ENCODE measurements at places on chromosomes 2 and 18.
A peak's percentile ranks its signal among the peaks of the same experiment; 100 is the strongest.

DNA sequence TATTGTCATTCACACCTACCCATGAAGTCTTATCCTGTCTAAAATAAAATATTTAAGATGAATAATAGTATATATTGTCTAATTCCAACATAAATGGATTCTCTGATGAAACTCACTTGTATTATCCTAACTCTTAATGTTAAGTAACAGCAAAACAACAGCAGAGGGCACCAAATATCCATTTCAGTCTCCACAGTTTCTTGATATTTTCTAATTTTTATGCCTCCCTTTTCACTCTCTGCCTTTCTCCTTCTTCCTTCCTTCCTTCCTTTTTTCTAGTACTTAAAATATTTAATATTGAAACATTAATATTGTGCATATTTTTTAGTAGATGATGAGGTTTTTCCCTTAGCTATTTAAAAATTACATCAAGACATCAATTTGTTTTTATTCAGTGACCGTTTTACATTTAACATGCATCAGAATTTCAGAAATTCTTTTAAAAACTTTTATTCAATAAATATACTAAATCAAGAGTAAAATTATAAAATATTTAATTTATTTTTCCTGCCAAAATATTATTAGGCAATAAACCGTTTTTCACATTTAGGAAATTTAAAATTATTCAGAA is 97.6 kb downstream of the WDR7 start:
- DNase-seq, result peak; percentile 50

- no peak for DNase-seq
These were observed 43.8 kb downstream of the STAT1 start for GRCh38 chr2:190970160-190970559.

DNA sequence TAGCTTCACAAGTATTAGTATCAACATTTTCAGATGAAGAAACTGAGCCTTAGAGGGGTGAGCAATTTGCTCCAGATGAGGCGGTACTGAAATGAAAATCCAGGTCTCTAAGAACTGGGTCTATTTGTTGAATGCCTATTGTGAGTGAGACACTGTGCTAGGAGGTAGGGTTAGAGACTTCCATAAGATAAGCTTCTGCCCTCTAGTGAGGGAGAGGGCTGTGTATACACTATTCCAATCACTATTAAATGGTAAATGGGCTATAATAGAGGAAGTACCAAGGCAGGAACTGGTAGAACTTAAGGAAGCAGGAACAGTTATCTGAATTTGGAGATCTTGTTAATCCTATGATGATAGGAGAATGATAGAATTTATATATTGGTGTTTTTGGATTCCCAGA is 23.6 kb upstream of the GLS start:
- DNase-seq, result no peak

GRCh38 chr18:78587626-78588600 is 391.7 kb upstream of the SALL3 start:
- no peak for DNase-seq

DNA sequence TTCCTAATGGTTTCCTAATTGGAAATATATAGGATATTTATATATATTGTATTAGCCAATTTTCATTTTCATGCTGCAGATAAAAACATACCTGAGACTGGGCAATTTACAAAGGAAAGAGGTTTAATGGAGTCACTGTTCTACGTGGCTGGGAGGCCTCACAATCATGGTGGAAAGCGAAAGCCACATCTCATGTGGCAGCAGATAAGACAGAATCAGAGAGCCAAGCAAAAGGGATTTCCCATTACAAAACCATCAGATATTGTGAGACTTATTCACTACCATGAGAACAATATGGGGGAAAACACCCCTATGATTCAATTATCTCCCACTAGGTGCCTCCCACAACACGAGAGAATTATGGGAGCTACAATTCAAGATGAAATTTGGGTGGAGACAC is 242.5 kb upstream of the NETO1 start:
- DNase-seq, result no peak

- no peak for DNase-seq
These were observed 63.5 kb upstream of the ARL5A start for GRCh38 chr2:151891566-151892194.

DNA sequence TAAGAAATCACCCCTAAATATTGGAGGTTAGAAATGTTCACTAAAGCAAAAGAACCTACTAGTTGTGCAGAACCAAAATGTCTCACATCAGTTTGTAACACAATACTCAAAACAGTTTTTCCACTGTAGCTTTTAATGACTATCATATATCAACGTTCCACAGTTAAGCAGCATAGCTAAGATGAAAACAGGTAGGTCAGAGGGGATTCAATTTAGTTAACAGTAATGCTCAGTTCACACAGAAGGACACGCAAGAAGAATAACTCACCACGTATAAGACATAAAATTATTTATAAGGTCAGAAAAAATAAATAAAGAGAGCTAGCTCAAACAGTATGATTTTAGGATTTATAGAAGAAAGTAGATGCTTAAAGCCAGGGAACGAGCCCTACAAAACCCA is 118.9 kb upstream of the CCDC150 start:
- no peak for DNase-seq

DNA sequence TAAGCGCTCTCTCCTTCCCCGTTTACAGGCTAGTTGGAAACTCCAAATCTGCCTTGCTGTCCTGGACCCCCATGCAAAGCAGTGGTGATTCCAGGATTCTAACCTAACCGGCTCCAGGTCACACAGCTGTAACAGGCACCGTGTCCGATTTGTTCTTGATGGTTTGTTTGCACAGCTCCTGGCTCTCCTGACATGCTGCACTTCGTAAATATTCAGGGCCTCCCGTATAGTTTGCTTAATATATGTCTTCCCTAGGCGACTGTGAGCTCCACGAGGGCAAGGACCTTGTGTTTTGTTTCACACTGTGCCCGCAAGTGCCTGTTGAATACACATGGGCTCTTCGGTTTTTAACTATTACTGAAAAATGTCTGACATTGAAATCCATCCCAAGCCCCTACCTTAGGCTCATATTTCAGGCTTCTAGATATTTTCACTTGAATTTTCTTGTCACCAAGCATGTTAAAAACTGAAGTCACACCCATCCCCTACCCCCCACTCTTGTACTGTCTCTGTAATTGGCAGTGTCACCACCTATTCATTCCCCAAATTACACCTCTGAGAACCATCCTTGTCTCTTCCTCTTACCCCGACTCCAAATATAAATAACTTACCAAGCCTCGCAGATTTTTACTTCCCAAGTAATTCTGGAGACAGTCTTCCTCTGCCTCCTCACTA is 1.0 kb upstream of the PUM2 start:
- DNase-seq, result peak; percentile 16

- no peak for DNase-seq
These were observed 1491.0 kb upstream of the PIK3C3 start for GRCh38 chr18:40464032-40464431.
